T-helper 2 cell (primary cell): ENCODE measurements at places on chromosomes 16 and 17.

DNA sequence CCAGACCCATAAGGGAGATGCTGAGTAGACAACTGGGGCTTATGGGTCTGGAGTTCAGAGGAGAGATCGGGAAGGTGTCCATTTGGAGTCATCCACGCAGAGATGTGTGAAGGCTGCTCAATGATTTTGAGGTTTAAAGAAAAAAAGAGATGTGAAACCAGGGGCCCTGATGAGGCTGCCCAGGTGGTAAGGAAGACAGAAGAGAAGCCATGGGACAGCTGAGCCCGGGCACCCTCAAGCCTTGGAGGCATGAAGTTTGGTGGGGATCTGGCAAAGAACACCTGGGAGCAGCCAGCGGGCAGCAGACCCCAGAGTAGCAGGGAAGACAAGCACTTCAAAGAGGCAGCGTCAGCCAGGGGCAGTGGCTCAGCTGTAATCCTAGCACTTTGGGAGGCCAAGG is 20.8 kb upstream of the MYO15B start:
- no peak for DNase-seq

GRCh38 chr17:76934561-76935320 is 66.5 kb downstream of the MGAT5B start:
- no peak for DNase-seq

- DNase-seq: no peak
Measured at GRCh38 chr16:61148930-61149329, 887.3 kb downstream of the CDH8 start.

- DNase-seq: no peak
Measured at GRCh38 chr17:50238601-50239280, 35.5 kb upstream of the TMEM92 start.

GRCh38 chr16:68286153-68287074 is 22.1 kb downstream of the SLC7A6 start:
- no peak for DNase-seq

- DNase-seq: no peak
Measured at GRCh38 chr17:48352630-48353029, 77.4 kb downstream of the SKAP1 start.

DNA sequence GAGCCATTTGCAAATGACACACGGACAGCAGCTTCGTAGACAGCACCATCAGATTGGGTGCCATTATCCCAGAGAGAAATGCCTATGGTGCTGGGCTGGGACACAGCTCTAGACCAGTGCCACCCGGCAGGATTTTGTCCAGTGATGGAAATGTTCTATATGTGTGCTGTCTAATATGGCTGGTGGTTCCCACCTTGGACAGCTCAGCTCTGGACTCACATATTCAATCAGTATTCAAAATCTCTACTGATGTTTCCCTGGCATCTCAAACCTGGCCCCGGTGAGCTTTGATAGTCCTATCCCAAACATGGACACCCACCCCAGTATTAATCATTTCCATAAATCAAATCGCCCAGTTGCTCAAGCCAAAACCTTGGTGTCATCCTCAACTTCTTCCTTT is 23.0 kb downstream of the FA2H start:
- no peak for DNase-seq

DNA sequence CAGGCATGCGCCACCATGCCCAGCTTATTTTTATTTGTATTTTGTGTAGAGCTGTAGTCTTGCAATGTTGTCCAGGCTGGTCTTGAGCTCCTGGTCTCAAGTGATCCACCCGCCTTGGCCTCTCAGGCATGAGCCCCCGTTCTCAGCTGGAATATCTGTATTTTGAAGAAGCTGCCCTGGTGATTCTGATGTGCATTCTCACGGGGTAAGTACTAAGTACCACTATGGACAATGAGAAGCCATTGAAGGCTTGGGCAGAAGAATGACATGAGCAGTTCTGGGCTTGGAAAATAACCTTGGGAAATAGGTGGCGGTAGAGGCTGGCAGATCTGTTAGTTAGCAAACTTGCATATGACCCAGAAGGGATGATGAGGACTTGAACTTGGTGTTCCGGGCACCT is 15.6 kb upstream of the NKD1 start:
- no peak for DNase-seq

DNA sequence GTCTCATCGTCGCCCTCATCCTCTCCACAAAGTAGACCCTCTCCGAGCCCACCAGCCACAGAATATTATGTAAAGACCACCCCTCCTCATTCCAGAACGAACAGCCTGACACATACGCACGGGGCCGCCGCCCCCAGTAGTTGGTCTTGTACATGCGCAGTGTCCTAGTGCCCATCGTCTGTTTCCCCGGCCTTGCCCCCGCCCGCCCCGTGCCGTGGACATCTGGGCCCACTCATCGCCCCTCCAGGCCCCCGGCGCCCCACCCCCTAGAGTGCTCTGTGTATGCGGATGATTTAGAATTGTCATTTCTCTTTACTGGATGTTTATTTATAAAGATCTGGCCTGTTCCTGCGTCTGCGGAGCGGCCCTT is 475 bp upstream of the AMDHD2 start:
- DNase-seq: no peak

DNA sequence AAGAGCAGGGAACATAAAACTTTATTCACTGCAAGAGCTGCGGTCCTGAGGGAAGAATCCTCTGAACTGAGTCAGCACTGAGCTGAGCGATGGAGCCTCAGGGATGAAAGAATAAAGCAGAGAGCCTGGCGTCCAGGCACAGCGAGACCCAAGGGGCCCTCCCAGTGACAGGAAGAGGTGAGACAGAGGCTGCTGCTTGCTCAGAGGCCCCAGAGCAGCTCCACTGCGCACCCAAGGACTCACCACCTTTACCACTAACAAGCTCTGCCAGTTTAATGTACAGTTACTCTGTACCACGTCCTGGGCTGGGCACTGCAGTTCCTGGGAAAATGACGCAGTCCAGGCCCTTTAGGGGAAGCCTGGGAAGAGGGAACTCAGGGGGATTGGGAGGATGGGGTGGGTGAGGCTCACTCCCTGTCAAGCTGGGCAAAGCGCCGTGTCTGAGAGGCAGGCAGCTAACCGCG is 5.6 kb downstream of the GFAP start:
- no peak for DNase-seq

DNA sequence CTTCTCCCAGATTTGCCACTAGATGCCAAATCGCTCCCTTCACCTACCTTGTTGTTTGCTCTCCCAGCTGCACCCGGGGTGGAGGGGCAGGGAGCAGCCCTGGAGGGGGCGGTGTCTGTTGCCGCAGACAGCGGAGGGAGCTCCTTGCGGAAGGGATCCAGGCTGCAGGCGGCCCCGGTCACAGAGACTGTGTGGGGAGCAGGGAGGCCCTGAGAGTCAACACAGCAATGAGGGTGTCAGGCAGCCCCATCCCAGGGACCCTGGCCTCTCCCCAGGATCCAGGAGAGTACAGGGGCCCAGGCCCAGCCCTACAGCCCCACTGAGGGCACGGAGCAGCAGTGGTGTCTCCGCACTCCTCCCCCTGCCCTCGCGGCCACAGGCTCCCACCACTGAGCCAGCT is 50.5 kb upstream of the CHMP6 start:
- DNase-seq: peak; percentile 7

DNA sequence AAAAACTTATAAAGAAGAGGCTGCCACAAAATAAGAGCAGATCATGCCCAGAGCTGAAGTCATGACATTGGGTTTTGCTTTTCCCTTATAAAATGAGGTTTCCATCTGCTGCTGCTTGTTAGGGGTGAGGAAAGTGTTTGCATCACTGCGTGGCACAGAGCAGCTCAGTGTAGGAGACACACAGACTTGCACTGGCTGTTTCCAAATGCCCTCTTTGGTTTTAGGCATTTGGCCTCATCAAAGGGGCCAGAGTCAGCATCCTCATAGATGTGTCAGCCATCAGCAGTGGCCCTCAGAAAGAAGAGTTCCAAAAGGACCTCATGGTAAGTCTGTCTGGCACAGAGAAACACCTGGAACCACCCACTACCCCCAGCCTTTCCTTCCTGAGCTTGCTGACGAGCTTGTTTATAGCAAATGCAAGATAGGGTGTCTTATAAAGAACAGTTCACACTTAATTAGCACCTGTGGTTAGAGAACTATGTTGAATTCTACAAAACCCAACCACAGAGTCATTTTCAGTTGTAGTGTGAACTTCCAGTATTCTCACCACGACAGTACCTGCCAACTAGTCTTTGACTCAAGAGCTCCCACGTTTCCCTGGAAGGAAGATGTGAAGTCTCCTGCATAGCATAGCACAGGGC is 17.0 kb downstream of the VWA3A start:
- no peak for DNase-seq

DNA sequence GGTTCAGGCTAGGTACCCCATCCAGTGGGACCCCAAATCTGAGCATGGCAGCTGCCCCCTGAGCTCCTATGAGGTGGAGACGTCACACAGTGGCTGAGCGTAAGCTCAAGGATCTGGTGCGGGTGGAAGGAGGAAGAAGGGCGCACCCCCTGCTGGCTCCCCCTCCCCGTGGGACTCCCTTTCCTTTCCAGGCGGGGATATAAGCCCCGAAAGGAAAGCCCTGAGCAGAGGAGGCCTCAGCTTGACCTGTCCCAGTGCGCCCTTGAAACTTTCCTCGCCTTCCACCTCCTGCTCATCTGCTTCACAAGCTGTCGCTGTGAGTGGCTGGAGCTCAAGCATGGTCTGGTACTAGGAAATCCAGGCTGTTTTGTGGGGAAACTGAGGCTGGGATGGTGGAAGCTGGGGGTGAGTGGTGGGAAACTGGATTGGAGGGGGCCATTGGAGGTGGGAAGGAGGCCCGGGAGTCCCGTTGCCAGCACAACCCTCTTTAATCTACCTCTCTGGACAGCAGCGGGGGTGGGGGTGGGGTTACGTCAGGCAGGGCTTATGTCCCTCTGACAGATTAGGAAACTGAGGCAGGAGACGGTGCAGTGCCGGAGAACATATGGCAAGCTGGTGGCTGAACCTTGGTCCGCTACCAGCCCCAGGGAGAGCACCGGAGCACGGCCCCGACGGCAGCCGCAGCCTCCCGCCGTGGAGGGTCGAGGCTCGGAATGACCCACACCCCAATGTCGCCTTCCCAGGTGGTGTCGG is 92.3 kb upstream of the TMEM97 start:
- no peak for DNase-seq

DNA sequence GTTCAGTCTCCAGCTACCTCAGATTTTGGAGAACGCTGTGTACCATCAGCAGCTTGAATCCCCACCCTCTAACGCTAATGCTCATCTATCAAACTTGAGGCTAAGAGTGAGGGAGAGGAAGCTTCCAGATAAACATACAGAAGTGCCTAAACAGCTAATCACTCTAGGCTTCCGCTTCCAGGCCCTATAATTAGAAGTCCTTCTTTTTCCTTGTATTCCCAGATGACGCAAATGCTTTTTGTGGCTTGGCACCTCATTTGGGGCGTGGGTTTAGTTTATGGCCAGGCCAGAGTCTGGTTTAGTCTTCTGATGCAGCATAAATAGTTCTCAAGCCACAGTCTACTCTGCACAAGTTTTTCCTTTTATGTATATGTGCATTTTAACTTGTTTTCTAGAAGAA is 263.4 kb downstream of the BCAS3 start:
- DNase-seq: no peak

- DNase-seq: no peak
Measured at GRCh38 chr17:60356940-60357339, 35.0 kb downstream of the USP32 start.

DNA sequence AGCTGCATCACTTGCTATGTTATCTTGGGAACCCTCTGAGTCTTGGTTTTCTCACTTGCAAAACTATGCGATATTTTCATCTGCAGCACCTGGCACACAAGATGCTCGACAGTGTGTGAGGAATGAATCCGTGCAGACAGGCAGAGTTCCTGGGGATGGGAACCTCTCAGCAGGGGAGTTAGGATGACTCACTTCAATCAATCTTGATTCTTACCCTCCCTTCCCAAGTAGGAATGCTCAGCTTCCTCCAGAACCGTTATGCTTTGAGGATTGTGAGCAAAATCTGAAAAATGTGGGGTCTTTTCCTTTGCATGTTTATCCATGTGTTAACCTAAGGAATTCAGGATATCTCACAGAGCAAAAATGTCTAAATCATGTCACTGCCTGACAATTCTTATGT is 68.9 kb upstream of the HNF1B start:
- no peak for DNase-seq

GRCh38 chr17:32970281-32970680 is 21.4 kb upstream of the SPACA3 start:
- no peak for DNase-seq

GRCh38 chr17:13812350-13812749 is 210.6 kb upstream of the HS3ST3A1 start:
- DNase-seq: no peak

DNA sequence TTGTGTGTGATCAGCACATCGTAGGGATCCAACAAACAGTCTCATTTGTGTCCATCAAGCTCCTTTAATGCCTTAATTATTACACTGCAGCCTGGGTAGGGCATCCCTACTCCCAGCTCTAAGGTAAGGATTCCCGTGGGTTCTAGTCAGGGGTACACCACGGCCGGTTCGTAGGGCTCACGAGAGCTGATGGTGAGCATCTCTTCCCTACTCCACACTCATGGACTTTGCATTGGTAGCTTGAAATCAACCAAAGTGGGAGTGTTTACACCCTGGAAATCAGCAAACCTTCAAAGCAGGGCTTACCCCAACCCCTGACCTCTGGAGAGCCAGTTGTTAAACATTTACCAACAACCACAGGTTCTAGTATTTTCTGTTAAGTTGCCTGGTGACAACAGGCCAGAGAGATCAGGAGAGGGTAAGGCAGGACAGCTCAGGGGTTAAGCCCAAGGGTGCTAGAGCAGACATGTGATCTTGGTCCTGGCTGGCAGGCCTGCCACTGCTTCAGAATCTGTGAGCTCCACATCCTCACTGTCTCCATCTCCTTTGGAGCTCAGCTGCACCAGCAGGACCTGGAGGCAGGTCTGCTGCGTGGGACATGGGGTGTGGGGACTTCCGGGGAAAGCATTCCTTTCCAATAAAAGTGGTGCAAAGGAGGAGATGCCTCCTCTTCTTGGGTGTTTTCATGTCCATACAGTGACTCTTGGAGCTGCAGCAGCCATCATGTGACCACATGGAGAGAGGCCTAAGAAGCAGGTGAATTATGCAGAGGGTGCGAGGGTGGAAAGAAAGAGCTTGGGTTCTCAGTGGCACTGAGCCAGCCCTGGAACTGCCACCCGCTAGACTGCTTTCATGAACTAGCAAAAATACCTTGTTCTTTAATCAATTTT is 36.1 kb upstream of the ZCCHC14 start:
- no peak for DNase-seq

DNA sequence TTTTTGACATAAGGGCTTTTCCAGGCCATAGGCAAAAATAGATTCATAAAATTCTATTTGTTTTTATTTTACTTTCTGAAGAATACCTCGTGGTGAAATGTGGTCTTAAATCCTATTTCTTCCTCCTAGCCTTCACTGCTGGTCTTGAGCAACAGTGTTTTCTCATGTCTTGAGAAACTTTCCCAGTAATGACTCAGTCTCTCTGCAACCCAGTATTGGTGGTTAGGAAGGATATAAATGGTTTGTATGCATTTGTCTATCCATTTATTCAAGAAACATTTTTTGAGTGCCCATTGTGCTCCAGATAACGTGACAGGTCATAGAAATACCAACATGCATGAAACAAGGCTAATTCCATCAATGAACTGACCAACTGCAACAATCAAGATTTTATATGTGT is 213.9 kb downstream of the TMEM114 start:
- no peak for DNase-seq
